ENCODE measurements at places on chromosomes 2 and 18.

DNA sequence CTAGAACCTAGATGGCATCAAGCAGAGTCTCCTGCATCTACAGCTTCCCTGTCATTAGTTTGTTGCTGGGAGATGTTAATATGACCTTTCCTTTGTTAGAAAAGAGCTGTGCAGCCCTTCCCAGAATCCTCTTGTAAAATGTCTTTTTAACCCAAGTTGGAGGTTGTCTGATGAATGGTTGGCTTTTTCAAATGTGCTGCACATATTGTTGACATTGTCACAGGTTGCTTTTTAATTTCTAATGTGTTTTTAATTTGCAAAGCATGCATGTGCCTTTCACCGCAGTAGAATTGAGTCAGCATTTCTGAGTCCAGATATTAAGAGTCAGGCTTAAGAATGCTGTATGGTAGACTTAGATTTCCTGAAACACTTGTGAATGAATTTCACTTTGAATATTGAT lies 120.8 kb downstream of the GREB1L start:
- no peak for DNase-seq

DNA sequence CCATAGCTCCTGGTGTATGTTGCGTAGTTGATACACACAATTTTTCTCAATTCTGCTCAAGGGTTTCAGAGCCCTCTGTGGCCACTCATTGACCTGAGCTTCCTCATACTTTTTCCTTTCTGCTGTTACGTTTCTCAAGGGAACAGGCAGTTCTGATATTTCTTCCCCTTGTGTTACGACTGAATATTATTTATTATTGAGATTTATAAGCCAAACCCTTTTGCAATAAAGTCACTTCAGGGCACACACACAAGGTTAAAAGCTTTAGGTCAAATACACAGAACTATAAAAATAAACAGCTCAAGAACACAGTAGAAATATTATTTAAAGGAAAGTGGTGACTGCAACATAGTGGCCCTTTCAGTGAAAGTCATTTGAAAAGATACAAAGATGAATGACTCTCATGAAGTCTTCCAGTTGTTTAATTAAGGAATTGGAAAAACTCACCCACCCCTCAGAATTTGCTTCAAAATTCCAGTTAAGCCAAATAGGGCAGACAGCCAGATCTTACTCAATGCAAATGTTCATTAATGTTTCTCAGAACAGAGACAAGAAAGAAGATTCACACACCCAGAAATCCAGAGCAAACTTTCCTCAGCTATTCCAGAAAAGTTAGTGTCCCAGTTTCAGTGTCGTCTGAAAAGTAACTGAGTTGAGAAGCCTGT lies 179.7 kb downstream of the TRIB2 start:
- no peak for DNase-seq

DNA sequence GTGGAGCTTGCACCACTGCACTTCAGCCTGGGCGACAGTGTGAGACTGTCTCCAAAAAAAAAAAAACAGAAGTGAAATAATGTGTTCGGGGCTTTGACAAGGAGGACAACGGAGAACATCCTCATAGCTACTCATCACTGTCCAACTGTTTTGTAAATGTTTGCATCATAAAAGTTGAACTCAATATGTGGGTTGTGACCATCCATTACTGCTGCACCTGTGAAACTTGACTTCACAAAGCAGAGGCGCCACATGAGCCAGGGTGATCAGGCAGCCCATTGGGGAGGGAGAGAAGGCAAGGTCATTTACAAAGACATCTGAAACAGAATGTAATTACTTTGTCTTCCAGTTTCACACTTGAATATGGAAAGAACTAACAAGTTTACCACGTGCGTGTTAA lies 61.6 kb downstream of the LAMA1 start:
- DNase-seq, result no peak

GRCh38 chr18:53765211-53765610 lies 459.3 kb downstream of the MBD2 start:
- DNase-seq, result no peak

- no peak for DNase-seq
Observed at GRCh38 chr2:69241664-69242514, 145.1 kb downstream of the GFPT1 start.

DNA sequence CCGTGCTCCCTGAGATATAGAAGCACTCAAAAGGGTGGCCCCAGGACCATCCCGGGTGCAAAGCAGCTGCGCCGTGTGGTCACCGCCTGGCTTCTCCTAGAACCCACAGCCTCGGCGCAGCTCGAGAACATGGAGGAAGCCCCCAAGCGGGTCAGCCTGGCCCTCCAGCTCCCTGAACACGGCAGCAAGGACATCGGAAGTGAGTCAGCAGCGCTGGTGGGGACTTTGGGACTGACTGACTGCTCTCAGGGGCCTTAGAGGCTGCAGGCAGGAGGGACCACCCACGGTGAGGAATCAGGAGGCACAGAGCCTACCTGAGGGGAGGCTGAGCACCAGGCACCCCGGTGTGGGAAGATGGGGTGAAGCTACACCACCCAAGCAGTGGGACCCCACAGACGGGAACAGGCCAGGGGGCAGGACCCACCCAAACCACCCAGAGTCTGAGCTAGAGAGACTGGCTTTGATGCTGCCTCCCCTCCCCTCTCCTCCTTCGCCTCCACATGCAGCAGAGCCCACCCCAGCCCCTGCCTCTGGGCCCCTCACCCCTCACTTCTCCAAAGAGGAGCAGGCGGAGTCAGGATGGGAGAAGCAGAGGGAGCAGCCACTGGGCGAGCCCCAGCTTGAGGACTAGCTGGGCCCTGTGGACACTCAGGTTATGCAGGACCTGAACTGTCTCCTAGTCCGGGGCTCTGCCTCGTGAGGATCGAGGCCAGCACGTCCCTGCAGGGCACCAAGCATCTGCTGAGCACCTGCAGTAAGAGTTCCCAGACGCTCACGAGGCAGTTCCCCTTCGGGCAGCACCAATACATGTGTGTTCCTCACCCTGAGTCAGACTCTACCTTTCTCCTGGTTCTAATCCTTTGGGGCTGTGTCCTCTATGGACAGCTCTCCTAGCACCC lies 28.7 kb downstream of the MTERF4 start:
- no peak for DNase-seq

- DNase-seq, result no peak
Observed at GRCh38 chr2:64342195-64343099, 111.5 kb upstream of the LGALSL start.

DNA sequence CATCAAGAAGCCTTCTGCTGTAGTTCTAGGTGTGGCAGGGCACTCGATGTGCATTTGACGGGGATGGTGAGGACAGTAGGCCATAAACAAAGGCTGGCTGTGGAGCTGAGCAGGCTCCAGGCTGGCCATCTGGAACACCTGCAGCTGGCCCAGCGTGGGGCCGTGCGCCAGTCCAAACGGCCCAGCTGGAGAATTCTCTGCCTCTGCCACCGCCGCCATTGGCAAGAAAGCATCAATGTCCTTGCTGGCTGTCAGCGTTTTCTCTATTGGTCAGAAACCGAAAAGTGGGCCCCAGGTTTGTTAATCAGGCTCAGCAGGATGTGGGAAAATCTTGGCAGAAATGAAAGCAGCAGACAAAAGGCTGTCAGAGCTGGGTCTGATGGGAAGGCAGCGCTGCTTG lies 24.0 kb upstream of the CTIF start:
- DNase-seq, result no peak

DNA sequence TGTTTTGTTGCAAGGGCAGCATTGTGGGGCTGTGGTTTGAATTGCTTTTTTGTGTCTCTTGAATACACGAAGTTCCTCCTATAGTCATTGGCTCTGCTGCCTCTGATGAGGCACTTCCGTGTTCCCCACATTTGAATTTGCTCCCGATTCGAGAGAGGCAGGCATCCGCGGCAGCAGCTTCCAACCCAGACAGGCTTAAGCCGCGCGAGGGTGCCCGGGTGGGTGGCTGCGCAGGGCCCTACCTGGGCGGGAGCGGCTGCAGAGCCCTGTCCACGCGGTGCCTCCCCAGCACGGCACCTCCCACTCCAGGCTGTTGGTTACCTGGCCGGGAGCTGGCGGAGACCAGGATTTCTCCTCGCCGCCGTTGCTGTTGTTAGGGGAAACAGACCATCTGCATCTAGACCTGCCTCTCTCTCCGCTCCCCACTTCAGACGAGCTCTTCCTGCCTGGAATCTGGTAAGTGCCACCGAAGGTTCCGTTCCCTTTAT lies 151.3 kb downstream of the NEDD4L start:
- DNase-seq, result no peak

DNA sequence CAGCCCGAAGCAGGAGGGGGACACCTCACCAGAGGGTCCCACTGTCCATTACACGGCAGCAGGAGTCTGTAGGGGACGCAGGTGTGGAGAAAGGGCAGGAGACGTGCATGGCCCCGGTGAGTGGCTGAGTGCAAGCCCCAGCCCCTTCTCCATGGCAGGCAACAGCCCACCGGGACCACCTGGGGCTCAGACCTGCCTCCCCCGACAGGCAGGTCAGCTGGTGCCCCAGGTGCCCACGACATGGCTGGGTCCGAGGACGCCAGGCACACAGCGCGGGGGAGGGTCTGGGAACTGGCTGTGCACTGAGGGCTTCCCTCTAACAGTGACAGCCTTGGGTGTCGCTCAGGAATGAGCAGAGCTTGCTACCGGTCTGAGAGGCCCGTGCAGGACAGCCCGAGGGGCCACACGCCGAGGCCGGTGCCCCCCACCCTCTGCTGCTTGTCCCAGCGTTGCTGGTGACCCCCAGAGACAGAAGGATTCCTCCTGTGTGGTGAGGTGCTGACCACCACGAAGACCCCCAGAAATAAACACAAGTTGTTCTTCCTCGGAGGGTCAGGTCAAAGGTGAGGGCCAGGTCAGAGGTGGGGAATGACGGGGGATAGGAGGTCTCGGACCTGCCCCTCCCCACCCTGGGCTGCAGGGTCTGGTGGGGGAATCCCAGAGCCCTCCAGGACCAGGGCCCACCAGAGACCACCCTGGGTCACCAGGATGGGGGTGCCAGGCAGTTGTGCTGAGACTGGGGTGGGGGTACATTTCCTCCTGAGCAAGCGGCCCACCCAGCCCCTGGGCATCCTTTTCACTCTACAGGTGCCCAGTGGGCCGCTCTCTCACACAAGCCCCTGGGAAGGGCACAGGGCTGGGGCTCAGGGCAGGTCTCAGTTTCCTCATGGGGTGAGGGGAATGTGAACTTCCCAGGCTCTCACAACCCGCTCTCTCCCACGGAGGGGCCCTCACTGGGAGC lies 50.6 kb downstream of the SLC66A2 start:
- DNase-seq, result no peak

DNA sequence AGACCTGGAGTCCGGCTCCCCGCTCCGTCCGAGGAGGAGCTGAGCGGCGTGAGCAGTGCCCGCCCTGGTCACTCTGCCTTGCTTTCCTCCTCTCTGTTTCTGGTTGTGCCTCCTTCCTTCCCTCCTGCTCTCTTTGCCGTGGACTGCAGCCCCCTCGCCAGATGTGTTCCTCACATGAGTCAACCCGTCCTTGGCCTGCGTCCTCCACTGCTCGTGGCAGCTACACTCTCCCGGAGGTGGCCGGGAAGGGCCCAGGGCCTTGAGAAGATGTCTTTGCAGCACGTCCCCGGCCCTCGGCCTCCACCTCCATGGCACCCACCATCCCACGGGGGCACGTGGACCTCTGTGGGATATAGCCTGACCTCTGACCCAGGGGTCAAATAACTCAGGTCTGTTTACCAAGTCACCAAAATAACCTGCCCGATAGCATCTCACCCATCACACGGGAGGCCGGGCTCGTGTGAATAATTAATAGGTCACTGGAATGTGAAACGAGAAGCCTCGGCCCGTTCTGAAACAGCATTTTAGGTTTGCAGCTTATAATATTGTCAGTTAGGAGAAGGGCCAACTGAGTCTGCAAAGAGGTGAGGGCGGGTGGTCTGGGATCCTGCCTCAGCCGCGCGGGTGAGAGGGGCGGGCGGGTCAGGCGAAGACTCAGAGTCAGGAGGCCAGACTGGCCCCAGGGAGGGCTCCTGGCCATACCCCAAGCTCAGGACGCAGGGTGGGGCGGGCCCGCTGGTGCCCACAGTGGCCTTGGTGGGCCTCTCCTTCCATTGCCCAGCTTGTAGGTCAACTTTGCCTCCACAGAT lies 42.6 kb downstream of the NFATC1 start:
- no peak for DNase-seq

GRCh38 chr2:156110890-156111289 lies 221.6 kb downstream of the NR4A2 start:
- DNase-seq, result no peak

DNA sequence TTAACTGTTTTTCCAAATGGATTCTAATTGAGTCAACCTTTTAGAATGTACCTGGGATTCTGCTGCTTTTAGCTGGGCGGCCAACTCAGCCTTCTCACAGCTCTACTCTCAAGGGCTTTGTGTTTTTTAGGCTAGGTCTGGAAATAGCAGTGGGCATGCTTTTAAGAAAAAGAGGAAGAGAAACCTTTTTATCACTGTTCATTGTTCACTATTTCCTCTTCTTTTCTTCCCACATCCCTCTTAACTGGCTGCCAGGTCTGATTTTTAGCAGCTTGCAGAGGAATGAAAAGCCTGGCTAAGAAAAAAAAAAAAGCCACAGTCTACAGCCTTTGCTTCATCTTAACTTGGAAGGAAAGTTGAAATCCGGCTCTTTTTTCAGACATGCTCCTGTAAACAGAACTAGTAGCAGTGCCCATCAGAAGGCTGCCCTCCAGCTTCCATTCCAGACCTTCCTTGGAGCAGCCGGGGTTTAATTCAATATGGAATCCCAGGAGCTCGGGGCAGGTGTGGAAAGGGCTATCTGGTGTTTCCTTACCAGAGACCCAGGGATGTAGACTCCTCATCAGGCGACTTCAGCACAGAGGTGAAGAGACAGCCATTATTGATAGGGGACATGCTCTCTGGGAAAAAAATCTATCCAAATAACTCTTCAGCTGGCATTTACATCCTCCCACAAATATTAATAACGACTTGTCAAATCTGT lies 230.7 kb downstream of the MYO3B start:
- DNase-seq, result no peak

- no peak for DNase-seq
Observed at GRCh38 chr2:46601328-46601963, 122.1 kb downstream of the TMEM247 start.

DNA sequence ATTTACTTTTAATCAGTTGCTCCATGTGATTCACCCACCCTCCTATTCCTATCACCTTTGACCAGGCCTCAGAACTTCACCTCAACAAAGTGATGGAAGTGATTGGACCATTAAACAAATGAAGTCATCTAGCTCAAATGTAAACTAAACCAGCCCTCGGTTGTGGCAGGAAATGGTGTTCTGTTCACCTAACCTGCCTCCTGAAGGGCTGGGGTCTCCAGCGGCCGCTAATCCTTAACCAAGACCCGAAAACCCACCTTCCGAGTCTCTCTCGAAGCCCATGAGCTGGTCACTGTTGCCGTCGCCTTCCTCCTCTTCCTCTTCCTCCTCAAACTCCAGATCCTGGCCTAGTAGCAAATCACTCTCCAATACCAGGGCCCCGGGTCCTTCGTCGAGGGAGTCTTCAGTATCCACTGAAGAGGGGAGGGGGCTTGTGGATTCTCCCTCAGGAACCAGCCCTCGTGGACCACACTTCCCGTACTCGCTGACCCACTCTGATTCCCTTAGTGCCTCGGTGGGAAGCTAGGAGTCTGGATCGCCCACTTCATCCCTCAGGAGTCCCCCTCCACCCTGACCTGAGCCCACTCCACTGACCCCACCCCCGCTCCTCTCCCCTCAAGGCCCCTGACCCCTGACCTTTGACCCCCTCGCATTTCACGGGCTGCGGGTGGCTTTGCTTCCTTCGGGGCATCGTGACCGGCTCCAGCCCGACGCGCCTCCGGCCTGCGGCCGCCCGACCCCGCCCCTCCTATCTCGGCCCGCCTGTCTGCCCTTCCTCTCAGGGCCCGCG lies 503 bp downstream of the ZNF513 start:
- DNase-seq, result peak; percentile 49

GRCh38 chr2:73982140-73982617 lies 2.5 kb upstream of the TET3 start:
- DNase-seq, result no peak

- DNase-seq, result no peak
Observed at GRCh38 chr2:67448648-67449047, 51.5 kb downstream of the ETAA1 start.

Measured in effector CD4-positive, alpha-beta T cell (primary cell).